ENCODE measurements at places on chromosomes 7 and 10.

DNA sequence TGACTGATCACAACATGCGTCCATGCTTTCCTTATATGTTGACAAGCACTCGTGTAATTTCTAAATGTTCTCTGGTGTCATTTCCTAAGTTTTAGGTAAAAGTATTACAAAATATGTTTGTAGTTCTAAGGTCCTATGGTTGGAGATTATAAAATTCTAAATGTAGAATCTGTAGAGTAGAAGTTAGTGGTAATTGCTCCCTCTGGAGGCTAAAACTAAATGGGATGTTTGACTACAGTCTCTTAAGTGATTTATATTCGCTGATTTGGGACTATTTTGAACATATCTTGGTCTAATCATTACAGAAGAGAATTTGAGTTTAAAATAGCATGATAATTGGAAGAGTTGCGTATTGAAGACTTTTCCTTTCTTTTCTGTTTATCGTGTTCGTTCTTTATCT, 74.1 kb downstream of the ZMYND11 start:
- no peak for DNase-seq

- no peak for DNase-seq
These were observed 18.5 kb upstream of the SRGN start for GRCh38 chr10:69069090-69070042.

DNA sequence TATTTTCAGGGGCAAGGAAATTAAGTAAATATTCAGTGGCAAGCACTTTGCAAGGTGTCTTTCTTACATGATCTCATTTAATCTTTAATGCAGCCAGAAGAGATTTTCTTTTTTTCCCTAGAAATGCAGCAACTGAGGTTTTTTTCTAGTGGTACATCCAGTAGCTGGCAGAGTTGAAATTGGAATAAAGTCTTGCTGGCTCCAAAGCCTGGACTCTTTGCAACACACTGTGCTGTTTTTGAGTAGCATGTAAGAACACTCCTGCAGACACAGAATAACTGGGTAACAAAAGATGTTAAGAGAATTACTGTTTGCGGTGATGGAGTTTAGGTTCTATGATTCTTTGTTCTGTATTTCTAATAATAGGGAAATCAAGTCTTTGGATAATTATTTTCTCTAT, 123.6 kb downstream of the PON1 start:
- DNase-seq = no peak

GRCh38 chr7:77626586-77627308, 69.5 kb upstream of the RSBN1L start:
- DNase-seq = no peak

DNA sequence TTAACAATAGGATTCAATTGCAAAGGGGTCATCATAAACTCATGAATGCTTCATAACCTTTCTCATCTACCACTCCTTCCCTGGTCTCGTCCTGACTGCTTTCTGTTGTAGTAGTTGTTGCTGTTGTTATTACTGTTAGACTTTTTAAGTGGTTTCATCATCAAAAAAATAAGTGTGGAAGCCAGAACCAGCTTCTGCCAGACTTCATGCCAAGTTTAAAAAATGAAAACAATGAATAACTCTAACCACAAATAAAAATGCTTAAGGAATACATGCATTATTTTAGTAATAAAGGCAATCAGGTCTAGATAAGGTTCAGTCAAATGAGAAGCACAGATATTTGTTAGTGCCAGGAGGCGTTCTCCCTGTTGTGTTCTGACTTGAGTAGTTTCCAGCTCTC, 85.4 kb downstream of the PCLO start:
- DNase-seq = no peak

- no peak for DNase-seq
These were observed 73.6 kb upstream of the DNAJB6 start for GRCh38 chr7:157263156-157263555.

DNA sequence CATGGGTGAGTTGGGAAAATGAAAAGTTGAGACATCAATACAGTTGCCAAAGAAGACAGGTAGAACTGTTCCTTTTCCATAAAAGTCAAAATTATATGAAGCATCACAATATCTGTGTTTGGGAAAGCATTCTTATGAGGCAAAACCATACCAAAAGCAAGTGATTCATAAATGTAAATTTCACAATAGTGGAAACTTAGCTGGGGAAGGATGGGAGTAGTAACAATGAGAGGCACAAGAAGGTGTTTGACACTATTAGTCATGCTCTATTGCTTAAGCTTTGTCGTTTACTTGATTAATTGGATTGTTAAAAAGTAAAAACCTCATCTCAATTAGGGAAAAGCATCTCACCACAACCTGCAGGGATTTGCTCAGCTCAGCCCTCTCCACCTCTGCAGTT, 240.2 kb downstream of the C7orf25 start:
- no peak for DNase-seq

GRCh38 chr10:91521439-91521838, 111.3 kb downstream of the HECTD2 start:
- no peak for DNase-seq

DNA sequence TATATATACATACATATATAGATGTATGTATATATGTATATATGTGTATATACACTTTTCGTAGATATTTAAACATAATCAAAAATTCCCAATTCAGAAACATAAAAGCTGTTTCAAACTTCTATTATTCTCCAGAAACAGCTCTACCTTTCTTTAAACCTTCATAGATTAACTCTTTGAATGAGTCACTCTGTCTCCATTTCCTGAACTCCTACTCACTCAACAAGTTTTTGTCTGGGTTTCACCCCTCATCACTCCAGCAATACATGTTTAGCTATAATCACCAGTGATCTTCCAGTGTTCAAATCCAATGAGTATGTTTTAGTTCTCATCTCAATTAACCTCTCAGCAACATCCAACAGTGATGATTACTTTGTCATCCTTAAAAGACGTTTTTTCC, 9.6 kb downstream of the DGKB start:
- no peak for DNase-seq

DNA sequence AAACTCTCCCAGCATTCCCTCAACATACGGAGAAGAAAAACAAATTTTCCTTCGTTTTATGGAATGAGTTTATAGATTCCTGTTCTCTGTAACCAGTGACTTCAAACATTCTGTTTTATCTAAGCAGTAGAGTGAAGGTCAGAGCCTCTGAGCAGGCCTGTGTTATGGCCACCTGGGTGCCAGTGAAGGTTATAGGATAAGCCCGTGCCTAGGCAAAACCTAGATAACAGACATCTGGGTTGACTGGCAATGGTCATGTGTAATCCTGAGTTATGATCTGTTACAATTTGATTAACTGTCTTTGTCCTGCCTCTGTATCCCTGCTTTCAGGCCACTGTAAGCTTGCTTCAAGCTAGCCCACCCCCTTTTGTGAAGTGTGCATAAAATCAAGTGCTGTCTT, 8.3 kb downstream of the LSM5 start:
- DNase-seq = no peak

DNA sequence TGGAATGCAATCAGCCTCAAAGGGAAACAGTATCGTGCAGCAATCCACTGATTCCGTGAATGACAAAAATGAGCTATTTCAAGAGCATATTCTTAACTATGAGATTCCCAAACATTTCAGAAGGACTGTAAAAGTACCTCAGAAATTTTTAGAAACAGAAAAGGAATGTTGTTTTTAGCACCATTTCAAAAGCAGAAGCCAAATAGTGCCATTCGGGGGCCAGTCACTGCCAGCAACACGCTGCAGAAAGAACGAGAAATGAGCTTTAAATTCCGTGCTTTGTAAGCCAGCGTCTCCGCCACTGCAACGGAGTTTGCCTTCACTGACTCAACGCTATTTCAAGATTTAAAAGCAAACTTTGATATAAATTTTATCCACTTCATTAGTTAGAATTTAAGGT, 6.3 kb downstream of the NUDT5 start:
- no peak for DNase-seq

GRCh38 chr10:122894261-122894944, 15.0 kb upstream of the FAM24B start:
- no peak for DNase-seq

GRCh38 chr10:71266147-71266917, 52.7 kb upstream of the SLC29A3 start:
- DNase-seq = no peak

GRCh38 chr7:156420496-156420895, 220.1 kb upstream of the RNF32 start:
- no peak for DNase-seq

DNA sequence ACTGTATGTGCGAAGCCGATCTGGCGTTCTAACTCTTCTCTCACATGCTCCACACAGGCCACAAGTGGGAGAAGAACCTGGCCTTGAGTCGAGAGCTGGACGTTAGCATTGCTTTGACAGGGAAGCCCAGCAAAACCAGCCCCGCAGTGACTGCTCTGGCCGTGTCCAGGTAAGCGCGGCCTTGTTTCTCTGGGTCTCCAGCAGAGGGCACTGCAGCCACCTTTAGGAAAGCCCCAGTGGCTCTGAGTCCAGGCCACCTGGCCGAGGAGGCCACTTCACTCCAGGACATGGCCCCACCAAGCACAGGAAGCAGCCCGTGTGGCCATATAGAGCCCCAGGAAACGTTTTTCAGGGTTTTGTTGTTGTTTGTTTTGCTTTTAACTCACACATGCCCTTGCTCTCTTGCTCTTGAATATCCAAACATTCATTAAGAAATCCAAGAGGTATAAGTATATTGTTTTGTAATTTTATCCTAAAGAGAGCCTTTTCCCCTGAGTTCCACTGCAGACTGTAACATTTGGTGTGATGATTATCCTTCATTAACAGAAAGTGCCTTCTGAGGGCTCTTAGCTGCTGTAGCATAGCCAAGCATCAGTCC, 41.8 kb upstream of the LRRC18 start:
- DNase-seq = peak; percentile 60

DNA sequence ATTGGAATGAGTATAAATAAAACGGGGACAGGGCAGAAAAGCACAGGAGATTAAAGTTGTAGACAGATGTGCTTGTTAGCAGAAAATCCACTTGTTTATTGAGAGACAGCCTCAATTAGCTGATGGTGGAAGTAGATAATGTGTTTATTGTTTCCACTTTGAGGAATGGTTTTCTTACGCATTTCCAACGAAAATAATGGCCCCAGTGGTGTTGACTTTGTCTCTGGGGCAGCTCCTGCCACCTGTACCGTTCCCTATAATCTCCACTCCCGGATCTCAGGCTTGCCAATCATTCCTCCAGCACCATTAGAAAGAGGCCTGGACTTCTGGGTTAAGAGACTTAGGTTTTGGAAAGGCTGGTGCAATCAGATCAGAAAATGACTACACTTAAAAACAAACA, 638.7 kb downstream of the PARD3 start:
- no peak for DNase-seq

DNA sequence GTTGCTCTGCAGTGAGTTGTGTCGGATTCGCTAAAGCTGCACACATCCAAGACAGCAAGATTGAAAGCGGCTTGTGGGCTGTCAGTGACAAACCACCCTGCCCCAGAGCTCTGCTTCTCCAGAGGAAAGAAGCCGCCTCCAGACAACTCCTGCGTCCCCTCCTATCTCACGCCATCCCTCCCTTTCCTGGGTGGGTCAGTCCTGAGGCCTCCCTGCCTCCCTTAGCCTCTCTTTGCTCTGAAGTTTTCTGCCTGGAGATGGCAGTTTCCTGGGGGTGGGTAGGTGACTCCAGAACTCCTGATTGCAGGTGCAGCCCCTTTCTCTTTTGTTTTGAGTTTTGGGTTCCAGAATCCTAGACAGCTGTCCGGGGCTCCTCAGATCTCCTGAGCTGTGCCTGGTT, 78.7 kb downstream of the EMX2 start:
- no peak for DNase-seq

- DNase-seq = no peak
These were observed 76.9 kb upstream of the LANCL2 start for GRCh38 chr7:55288070-55288824.

DNA sequence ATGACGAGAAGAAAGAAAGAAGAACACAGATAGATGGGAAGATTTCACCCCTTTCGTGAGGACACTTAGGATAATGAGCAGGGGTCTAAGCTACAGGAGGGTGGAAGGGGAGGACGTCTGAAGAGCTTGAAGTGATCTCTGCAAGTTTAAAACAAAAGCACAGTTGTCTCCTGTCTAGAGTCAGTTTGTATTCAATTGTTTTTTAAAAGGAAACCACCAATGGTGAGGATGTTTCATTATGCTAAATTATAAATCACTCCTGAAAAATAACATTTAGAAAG, 85.9 kb downstream of the ADAM12 start:
- no peak for DNase-seq

DNA sequence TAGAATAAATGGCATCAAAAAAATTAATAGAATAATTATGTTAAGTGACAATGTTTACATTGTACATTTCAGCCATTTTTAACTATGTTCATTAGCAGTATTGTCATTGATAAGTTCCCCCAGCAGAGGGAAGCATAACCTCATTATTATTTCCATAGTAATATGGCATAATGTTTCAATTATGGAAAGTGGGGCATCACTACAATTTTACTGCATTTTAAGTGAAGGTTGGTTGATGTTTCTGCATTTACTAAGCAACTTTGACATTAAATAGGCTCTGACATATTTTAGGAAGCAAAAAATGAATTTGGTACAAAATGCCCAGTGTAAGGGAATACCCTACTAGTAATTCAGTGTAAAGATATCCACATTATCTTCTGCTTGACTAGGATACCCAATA, 218.3 kb downstream of the SEMA3A start:
- DNase-seq = no peak

DNA sequence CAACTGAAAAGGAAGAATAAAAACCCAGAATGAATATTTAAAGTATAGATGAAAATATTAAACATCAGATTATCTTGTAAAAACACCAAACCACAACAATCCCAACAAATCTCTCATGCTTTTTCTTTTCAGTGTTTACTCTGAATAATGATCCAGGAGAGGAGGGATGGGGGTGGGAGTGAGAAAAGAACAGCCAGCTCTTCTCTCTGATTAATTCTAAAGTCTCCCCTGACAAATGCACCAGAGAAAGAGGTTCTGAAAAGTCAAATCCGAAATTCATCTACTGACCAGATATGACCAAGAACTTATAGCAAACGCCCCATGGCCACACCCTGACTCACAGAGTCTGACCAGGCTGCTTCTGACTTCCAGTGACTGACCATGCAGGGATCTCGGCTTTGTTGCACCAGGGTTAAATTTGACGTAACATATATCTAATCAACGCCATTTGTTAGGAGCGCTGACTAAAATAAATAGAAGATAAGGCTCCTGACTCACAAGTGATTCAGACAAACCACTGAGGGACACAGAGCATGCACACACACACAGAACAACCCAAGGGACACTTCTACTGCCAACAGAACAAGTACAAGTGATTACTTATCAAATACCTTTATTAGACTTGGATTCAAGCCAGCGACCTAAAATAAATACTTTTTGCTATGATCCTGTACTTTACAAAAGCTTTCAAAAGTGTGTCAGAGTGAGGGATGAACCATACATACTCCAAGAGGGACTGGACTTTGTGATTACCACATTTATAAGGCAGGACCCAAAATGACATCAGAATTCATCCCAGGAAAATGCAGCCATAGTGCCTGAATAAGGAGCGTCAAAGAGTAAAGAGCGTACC, 9.3 kb upstream of the SPOCK2 start:
- DNase-seq = no peak

DNA sequence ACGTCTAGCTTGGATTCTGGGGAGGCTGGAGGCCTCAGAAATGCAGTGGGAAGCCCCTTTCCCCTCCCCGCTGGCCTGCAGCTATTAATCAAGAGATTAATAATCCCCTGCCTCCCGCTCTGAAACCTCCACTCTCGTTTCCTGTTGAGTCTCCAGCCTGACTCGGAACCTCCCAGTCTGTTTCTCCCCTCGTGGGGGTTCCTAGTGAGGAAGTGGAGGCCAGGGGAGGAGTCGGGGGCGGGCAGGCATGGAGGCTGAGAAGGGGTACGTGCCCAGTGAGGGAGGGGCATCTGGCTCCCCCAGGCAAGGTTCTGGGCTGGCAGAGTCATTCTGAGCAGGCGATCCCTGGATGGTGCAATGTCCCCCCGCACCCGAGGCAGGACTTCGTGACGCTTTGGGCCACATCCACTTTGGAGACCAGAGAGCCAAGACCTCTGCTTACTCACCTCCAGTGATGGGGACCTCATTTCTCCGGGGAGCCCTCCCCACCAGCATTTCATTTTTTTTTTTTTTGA, 73.6 kb downstream of the COL26A1 start:
- DNase-seq = no peak

All from breast epithelium (tissue), 4 donors.